ENCODE measurements at places on chromosomes 13 and 19. TPM values are rescaled to one million over a fixed set of nuclear protein-coding genes. Genes with fewer than 3 reads are reported as not detected.

The FGF21 gene
- not detected for total RNA-seq

The CHERP gene
- total RNA-seq, result 30.8 TPM

The ZNF177 gene
- total RNA-seq, result 0.64 TPM

The CYP2A6 gene
- total RNA-seq, result not detected

The RXFP2 gene
- not detected for total RNA-seq

The CEBPA gene
- 9.8 TPM for total RNA-seq

The CYP4F8 gene
- total RNA-seq, result not detected

The TUBB4A gene
- total RNA-seq, result 4.9 TPM

The APOE gene
- 15.6 TPM for total RNA-seq

The CGB7 gene
- total RNA-seq, result 0.37 TPM

The SLC7A10 gene
- total RNA-seq, result 0.14 TPM

The DACH1 gene
- total RNA-seq, result not detected

Data from A549 treated with RU486 at 1 μM for 4 hours (cell line).